ENCODE measurements at places on chromosomes 6 and 20.

DNA sequence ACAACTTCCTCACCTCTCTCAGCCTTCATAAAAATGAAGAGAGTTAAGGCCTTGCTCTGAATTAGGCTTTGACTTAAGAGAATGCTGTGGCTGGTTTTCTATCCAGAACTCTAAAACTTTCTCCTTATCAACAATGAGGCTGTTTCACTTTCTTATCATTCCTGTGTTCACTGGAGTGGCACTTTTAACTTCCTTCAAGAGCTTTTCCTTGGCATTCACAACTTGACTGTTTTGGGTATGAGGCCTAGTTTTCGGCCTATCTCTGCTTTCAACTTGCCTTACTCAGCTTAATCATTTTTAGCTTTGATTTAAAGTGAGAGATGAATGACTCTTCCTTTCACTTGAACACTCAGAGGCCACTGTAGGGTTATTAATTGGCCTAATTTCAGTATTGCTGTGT lies 4.3 kb upstream of the LOC128125822 start:
- H3K36me3 ChIP-seq: no peaks in the 10 kb centered on the region
- DNase-seq: no peak
- H3K4me1 ChIP-seq: peaks cover 12% of the 10 kb centered on the region
- H3K4me3 ChIP-seq: no peak overlapping the region

GRCh38 chr6:125182237-125183008 lies 28.9 kb downstream of the TPD52L1 start:
- H3K27me3 ChIP-seq: no peaks in the 10 kb centered on the region
- no peaks in the 10 kb centered on the region for H3K36me3 ChIP-seq
- peaks cover 2% of the 10 kb centered on the region for H3K4me1 ChIP-seq
- no peak overlapping the region for H3K4me3 ChIP-seq
- no peak overlapping the region for H3K27ac ChIP-seq

GRCh38 chr6:54291738-54292137 lies 16.5 kb upstream of the TINAG start:
- H3K4me3 ChIP-seq: no peak overlapping the region
- no peak overlapping the region for H3K27ac ChIP-seq
- no peaks in the 10 kb centered on the region for H3K27me3 ChIP-seq
- H3K36me3 ChIP-seq: no peaks in the 10 kb centered on the region

DNA sequence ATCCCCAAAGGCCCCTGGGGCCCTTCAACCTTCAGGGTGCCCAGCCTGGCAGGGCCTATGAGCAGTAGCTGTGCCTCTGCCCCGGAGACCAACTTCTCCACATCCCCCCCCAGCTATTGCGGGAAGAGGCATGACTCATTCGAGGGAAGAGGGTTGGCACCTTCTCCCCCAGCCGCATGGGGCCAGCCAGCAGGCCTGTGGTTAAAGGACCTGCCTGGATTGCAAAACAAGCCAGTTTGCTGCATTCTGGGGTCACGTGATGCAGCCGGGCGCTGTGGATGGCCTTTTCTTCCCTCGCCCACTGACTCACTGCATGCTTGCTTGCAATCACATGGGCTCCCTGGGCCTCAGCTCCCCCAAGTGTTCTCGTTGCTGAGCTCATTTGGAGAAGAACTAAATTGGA lies 182.5 kb downstream of the MAFB start:
- H3K27ac ChIP-seq: no peak overlapping the region
- no peaks in the 10 kb centered on the region for H3K27me3 ChIP-seq
- no peak for DNase-seq
- H3K36me3 ChIP-seq: no peaks in the 10 kb centered on the region
- H3K4me3 ChIP-seq: no peak overlapping the region

DNA sequence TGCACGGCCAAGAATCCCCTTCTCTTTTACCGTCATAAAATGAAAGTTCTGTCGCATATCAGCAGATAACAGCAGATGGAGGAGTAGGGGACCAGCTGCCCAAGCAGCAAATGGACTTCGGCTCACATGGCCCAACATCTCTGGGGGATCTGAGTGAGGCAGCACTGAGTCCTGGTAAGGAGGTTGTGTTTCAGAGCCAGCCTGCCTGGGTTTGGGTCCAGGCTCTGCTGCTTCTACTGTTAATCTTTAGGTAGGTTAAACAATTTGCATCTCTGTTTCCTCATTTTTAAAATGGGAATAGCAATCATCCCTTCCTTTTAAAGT lies 193.6 kb downstream of the DOK5 start:
- no peaks in the 10 kb centered on the region for H3K27me3 ChIP-seq
- no peak for DNase-seq
- H3K27ac ChIP-seq: no peak overlapping the region
- no peak overlapping the region for H3K4me3 ChIP-seq
- H3K4me1 ChIP-seq: no peaks in the 10 kb centered on the region
- no peaks in the 10 kb centered on the region for H3K36me3 ChIP-seq

GRCh38 chr6:136546331-136546730 lies 3.9 kb downstream of the MAP7 start:
- no peak overlapping the region for H3K4me3 ChIP-seq
- peaks cover 2% of the 10 kb centered on the region for H3K27me3 ChIP-seq
- H3K27ac ChIP-seq: no peak overlapping the region
- no peaks in the 10 kb centered on the region for H3K36me3 ChIP-seq

- no peak overlapping the region for H3K4me3 ChIP-seq
- no peaks in the 10 kb centered on the region for H3K27me3 ChIP-seq
- H3K36me3 ChIP-seq: no peaks in the 10 kb centered on the region
- H3K27ac ChIP-seq: no peak overlapping the region
- DNase-seq: no peak
- H3K4me1 ChIP-seq: no peaks in the 10 kb centered on the region
Measured at GRCh38 chr6:140182821-140183220, 808.4 kb upstream of the CITED2 start.

DNA sequence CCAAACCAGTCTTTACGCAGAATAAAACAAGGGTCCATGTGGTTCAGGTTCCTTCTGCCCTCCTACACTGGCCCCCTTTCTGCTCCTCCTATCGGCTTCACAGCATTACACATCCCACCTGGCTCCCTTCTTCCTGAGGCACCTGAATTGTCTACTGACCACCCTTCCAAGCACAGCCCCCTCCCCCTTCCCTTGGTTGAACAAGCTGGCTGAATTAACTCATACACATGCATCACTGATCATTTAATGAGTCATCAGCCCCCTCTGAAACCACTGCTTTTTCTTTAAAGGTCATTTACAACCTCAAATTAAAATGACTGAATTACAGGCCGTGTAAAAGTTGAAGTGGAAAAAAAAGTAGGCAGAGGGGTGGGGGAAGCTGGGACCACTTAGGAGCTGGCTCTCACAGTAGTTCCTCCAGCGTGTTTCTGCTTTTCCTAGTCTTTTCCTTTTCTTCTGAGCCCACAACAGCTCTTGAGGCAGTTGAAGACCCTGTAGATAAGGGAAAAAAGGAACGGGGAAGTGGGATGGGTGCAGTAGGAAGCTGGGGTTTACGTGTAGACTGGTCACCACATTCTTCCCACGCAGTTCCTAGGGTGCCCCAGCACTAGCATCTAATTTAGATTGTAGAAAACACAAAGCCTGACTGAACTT lies 67.6 kb downstream of the FYN start:
- no peaks in the 10 kb centered on the region for H3K27me3 ChIP-seq
- H3K36me3 ChIP-seq: peaks cover 99% of the 10 kb centered on the region
- no peak overlapping the region for H3K4me3 ChIP-seq
- no peak overlapping the region for H3K27ac ChIP-seq
- no peak for DNase-seq

DNA sequence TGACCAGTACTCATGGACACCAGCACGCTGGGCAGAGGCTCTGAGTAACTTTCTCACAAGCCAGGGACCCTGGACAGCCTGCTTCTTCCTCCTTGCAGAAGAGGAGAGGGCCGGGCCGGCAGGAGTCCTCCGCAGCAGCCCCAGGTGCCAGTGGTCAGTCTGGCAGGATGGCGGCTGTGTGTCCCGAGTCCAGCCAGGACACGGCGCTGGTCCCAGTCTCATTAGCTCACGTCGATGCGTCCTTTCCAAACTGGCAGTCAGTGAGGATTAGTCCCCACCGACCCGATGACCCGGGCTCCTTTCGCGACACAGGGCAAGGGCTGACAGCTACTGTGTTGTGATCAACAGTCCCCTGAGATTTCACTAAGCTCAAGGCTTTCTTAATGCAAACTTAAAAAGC lies 267.0 kb downstream of the TAF4 start:
- H3K4me1 ChIP-seq: peaks cover 7% of the 10 kb centered on the region
- DNase-seq: no peak
- no peaks in the 10 kb centered on the region for H3K36me3 ChIP-seq
- no peaks in the 10 kb centered on the region for H3K27me3 ChIP-seq

GRCh38 chr6:24064106-24064505 lies 61.9 kb upstream of the NRSN1 start:
- H3K36me3 ChIP-seq: no peaks in the 10 kb centered on the region
- no peak overlapping the region for H3K27ac ChIP-seq
- DNase-seq: peak; percentile 33
- no peaks in the 10 kb centered on the region for H3K27me3 ChIP-seq
- no peak overlapping the region for H3K4me3 ChIP-seq
- no peaks in the 10 kb centered on the region for H3K4me1 ChIP-seq

- H3K27ac ChIP-seq: no peak overlapping the region
- H3K4me3 ChIP-seq: no peak overlapping the region
- H3K27me3 ChIP-seq: no peaks in the 10 kb centered on the region
- peaks cover 6% of the 10 kb centered on the region for H3K4me1 ChIP-seq
- DNase-seq: no peak
Measured at GRCh38 chr6:110951008-110951407, 7.5 kb upstream of the GTF3C6 start.

- no peaks in the 10 kb centered on the region for H3K4me1 ChIP-seq
- H3K27ac ChIP-seq: no peak overlapping the region
- no peaks in the 10 kb centered on the region for H3K27me3 ChIP-seq
- no peak overlapping the region for H3K4me3 ChIP-seq
Measured at GRCh38 chr6:148497257-148497656, 154.6 kb downstream of the SASH1 start.

- H3K27ac ChIP-seq: no peak overlapping the region
- no peak overlapping the region for H3K4me3 ChIP-seq
- no peak for DNase-seq
- no peaks in the 10 kb centered on the region for H3K36me3 ChIP-seq
- H3K4me1 ChIP-seq: peaks cover 10% of the 10 kb centered on the region
Measured at GRCh38 chr6:161493576-161494118, 219.8 kb upstream of the AGPAT4 start.

DNA sequence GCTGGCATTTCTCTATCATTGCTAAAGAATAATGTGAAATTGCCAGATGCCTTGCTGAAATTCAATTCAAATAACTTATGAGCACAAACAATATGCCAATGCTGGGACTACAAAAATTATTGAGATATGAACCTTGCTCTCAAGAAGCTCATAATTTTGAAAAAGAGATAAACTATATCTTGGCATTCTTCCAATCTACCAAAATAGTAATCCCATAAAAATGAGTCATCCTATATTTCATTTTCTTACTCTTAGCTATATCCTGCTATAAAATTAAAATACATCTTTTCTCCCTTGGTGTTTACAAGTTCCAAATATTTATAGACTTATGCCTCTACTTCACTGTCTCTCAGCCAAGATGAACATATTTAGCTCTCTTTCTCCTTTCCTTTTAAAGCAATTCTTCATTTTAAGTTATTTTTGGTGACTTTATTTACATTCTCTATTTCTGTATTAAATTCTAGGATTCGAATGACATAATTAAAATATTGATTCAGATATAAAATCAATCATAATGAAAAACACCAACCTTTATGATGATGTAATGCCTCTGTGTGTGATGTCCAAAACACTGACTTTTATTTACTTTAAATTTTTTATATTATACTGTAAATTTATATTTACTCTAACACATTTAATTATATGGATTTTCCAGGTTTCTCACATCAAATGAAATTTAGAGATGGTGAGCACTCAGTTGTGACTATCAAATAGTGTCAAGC lies 152.6 kb downstream of the CDK19 start:
- no peak overlapping the region for H3K4me3 ChIP-seq
- H3K27me3 ChIP-seq: no peaks in the 10 kb centered on the region
- no peaks in the 10 kb centered on the region for H3K4me1 ChIP-seq

Measured in neuronal stem cell (in vitro differentiated cells).